ENCODE measurements at places on chromosomes 7 and 10.

DNA sequence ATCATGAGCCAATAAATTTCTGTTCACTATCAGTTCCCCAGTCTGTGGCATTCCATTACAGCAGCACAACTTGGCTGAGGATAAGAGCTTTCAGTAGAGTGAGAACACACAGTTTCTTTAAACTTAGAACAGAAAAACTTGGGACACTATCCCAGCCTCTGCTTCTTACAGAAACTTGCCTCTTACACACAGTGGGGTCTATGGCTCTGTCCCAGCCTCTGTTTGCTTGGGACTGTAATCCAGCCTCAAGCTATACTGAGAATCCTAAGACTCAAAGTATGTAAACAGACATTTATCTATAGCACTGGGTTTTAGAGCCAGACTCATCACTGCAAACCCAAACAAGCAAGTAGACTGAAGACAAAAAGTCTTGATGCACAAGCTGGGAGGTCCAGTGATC is 355.8 kb upstream of the VSTM2A start:
- no peak for DNase-seq

DNA sequence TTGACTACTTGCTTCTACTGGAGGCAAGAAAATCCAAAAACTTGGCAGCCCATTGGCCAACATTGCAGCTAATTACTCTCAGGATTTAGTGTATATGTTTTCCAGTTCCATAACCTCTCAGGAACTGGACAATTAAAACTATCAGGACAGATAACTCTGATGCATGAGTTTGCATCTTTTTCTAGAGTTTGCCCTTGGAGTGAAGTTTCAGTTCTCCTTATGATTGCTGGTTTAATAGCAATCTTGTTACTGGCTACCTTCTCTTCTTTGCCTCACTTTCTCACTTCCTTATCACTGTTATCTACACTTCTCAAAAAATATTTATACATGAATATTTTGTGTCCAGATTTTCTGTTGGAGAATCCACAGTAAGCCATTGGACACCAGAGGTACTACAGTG is 735.9 kb downstream of the PCDH15 start:
- DNase-seq: no peak

DNA sequence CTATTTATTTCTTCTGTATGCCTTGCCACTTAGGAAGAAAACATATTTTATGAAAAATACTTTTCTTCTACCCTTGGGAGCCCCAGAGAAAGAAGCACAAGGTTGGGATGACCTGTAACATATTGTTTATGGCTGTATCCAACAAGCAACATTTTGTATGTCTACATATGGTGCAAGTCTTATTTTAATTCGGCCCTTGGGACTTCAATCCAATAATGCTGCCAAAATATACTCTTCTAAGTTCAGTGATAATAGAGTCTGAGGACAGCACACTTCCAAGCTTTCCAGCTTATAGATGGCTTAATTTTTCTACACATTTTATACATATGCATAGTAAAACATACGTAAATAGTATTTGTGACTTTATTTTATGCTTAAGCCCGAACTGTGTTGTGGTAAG is 318.5 kb upstream of the SEMA3A start:
- DNase-seq: no peak

DNA sequence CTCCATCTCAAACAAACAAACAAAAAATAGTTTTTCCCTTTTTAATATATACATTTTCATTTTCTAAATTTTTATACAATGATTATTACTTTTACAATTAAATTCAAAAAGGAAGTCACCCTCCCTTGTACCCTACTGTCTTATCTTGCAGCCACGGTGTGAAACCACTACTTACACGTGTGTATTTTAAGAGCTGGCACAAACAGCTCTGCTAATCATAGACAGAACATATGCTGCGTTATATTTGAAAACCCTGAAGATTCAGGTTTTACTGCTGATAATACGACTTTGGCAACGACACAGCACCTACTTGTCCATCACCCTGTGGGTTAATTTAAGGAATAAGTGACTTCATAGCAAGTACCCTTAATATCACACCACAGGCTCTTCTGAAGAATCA is 991 bp downstream of the ANKRD61 start:
- no peak for DNase-seq

DNA sequence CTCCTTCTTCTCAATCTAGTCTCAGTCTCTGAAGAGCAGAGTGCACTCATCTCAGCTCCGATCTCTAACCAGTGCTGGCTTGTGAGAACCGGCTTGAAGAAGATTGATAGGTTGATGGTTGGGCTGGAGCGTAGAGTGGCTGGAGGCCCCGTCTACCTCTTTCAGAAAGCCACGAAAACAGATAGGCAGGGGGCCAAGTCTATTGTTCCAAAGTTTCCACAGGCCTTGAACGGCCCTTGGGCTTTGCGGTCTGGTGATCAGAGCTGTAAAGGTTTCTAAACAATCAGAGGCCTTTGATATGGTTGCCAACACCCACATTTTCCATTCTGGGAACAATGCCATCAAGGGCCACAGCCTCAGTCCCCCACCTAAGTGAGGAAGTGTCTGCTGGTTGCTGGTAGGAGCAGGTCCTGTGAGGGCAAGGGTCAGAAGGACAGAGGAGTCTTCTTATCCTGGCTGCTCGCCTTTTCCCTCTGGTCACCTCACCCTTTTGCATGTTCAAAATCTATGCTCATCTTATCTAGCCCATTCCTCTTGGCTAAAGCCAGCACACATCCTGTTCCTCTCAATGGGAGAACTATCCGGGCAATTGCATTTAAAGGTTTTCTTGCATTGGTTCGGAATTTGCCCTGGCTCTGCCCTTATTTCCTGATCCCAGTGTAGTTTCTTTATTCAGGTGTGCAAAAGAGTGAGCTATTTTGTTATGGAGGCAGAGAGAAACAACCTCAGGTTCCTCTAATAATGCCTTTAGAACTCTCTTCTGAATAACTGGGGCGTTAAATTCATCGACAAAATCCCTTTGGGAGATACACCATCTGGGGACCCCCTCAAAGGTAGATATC is 70.3 kb upstream of the KMT2E start:
- no peak for DNase-seq

- no peak for DNase-seq
These were observed 118.8 kb upstream of the MKI67 start for GRCh38 chr10:128245026-128245425.

All from H54 (cell line).